ENCODE measurements at places on chromosomes 3 and 15. TPM values are rescaled to one million over a fixed set of nuclear protein-coding genes. Genes with fewer than 3 reads are reported as not detected.

The CD80 gene
- total RNA-seq = not detected

The SV2B gene
- 0.50 TPM for total RNA-seq

The PLA2G4E gene
- total RNA-seq = 0.14 TPM

The PATL2 gene
- under 0.01 TPM for total RNA-seq

The ATP13A5 gene
- total RNA-seq = not detected

The SLC35G2 gene
- total RNA-seq = 5.8 TPM

The GOLGA8H gene
- 0.07 TPM for total RNA-seq

The PHLDB2 gene
- 110 TPM for total RNA-seq

The ANKRD63 gene
- total RNA-seq = not detected

The MORC1 gene
- not detected for total RNA-seq

The LRRC34 gene
- total RNA-seq = 0.43 TPM

The MUC20 gene
- total RNA-seq = 1.7 TPM

The APBA2 gene
- total RNA-seq = 5.1 TPM

The MUC13 gene
- not detected for total RNA-seq

The PDCD10 gene
- total RNA-seq = 110 TPM

The ANKUB1 gene
- 4.1 TPM for total RNA-seq

The AADAC gene
- total RNA-seq = not detected

The KLF15 gene
- 3.4 TPM for total RNA-seq

The TARS3 gene
- total RNA-seq = 11.3 TPM

The LNP1 gene
- total RNA-seq = 1.4 TPM

The GOLGA8Q gene
- total RNA-seq = 1.6 TPM

The SUCLG2 gene
- 29.4 TPM for total RNA-seq

The UROC1 gene
- not detected for total RNA-seq

The KLHL40 gene
- total RNA-seq = not detected

The MYO9A gene
- 39.6 TPM for total RNA-seq

The SI gene
- not detected for total RNA-seq

The GOLGA8S gene
- not detected for total RNA-seq

The TF gene
- total RNA-seq = 0.21 TPM

The LRRC49 gene
- total RNA-seq = 9.5 TPM

The EPM2AIP1 gene
- 8.4 TPM for total RNA-seq

The PPP2R3A gene
- total RNA-seq = 12.0 TPM

The NRROS gene
- 0.07 TPM for total RNA-seq
